ENCODE measurements at places on chromosomes 3 and 15. TPM values are rescaled to one million over a fixed set of nuclear protein-coding genes. Genes with fewer than 3 reads are reported as not detected.

The FOXB1 gene
- total RNA-seq, result not detected

- DNase-seq, result no peak
These were observed 282.6 kb upstream of the LRRC3B start for GRCh38 chr3:26340001-26340400.

GRCh38 chr3:149957361-149958125 lies 13.2 kb downstream of the PFN2 start:
- DNase-seq, result no peak

DNA sequence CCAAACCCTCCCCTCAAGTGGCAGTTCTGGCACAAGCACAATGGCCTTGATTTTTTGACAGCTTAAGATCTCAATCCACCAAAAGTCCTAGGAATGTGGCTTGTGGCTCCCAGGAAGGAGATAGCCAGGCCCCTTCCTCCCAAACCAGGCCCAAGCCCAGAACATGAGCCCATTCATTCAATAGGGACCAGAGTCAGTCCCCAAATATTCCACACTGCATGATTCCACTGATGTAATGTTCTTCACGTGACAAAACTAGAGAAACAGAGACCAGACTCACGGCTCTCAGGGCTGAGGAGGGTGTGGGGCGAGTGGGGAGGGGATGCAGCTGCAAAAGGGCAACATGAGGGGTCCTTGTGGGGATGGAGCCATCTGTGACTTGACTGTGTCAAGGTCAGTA lies 25.5 kb downstream of the ABTB1 start:
- DNase-seq, result no peak

All from heart left ventricle (tissue), 16 donors.